ENCODE measurements at places on chromosomes 5 and 9.
A peak's percentile ranks its signal among the peaks of the same experiment; 100 is the strongest.

DNA sequence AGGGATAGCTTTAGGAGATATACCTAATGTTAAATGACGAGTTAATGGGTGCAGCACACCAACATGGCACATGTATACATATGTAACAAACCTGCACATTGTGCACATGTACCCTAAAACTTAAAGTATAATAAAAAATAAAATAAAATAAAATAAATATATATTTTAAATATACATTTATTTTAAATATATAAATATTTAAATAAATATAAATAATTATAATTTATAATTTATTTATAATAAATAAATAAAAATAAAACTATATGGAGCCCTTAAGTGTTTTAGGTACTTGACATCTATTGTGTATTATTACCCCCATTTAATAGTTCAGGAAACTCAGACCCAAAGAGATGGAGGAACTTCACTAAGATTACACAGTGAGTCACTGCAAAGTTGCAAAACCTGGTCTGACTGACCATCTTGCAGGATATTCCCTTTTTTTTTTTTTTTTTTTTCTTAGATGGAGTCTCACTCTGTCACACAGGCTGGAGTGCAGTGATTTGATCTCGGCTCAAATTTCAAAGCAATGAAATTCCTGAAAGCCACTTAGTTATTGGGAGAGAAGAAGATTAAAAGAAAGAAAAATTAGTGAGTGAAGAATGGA, 5.8 kb upstream of the C5orf52 start:
- no peak for DNase-seq

DNA sequence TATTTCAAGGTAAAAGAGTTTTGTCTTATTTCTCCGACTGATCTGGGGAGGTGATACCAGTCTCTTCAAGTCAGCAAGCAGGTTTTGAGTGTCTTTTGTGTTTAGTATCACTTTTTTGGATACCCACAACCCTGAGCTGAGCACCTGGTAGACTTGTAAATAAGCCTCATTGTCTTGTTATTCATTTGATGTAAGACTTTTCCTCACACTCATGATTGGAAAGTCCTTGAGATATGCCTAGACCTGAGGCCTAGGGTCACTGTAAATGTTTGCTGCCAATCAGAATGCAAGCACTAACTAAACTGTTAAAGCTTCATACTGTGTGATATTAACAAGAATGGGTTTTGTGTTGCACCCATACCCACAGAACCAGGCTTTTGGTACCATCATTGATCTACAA, 100.7 kb upstream of the CKMT2 start:
- DNase-seq = no peak

DNA sequence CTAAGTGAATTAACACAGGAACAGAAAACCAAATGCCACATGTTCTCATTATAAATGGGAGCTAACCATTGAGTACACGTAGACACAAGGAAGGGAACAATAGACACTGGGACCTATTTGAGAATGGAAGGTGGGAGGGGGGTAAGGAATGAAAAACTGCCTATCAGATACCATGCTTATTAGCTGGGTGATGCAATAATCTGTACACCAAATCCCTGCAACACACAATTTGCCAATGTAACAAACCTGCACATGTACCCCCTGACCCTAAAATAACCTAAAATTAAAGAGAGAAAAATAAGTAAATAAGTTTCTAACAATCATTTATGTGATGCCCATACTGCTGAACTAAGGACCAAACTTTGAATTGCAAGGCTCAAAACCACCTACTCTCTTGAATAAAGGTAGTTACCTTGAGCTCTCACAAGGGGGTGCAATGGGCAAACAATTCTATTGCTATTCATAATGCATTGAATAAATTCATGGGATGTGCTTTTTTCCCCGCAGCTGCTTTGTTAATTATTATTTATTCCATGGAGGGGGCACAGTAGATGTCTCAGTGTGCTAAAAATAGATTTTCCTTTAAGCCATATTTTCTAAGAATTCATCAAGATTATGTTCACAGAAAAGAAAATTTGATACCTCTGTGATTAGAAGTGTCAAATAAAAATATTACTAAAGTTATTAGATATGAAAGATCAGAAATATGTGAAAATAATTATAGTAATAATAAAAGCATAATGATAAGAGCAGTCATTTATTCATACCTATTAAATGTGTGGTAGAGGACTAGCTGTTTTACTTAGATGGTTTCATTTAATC, 76.2 kb upstream of the PTPN3 start:
- peak; percentile 38 for DNase-seq

- DNase-seq = no peak
These were observed 293.3 kb downstream of the CSNK1G3 start for GRCh38 chr5:123805300-123805699.

GRCh38 chr9:99300603-99301002, 78.5 kb downstream of the SEC61B start:
- DNase-seq = no peak

GRCh38 chr5:57751710-57752109, 269.1 kb upstream of the ACTBL2 start:
- DNase-seq = no peak

DNA sequence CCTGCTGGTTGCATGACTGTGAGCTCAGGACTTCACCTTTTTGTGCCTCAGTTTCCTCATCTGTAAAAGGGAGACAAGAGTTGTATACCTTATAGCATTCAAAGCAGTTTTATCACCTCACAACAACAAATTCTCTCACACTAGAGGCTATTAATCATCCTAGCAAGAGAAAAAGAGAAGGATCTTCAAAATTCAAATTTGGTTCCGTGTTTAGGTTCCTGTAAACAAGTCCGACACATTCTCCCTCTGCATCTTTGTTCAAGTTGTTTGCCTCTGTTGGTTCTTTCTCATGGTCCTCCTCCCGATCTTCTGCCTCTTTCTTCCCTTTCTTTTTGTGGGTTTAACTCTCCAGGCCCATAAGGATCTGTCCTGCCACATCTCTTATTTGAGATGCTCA, 218.0 kb downstream of the PIK3R1 start:
- no peak for DNase-seq

GRCh38 chr5:88203981-88204750, 64.5 kb downstream of the TMEM161B start:
- DNase-seq = no peak

GRCh38 chr5:146825033-146825432, 53.5 kb downstream of the PPP2R2B start:
- no peak for DNase-seq

DNA sequence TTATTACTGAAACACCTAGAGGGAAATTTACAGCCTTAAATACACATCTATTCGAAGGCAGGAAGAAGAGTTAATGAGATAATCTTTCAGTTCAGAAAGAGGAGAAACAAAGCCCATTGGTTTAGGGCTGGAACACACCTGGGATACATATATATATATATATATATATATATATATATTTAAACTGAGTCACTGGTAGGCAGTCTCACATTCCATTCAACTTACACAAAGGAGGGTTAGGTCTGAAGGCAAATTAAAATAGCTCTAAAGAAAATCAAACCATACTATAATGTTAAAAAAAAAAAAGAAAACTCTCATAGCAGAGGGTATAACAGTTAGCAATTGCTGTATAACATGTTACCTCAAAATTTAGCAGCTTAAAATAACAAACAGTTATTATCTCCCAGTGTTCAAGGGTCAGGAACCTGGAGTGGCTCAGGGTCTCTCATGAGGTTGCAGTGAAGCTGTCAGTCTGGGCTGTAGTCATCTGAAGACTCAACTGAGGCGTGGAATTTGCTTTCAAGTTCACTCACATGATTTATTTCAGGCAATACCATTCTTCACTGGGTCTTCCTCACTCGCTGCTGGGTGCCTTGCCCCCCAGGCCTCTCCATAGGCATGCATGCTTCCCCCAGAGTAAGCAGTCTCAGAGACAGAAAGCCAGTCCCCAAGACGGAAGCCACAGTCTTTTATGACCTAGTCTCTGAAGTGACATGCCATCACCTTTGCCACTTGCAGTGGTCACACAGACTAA, 332.8 kb downstream of the NSG2 start:
- no peak for DNase-seq

DNA sequence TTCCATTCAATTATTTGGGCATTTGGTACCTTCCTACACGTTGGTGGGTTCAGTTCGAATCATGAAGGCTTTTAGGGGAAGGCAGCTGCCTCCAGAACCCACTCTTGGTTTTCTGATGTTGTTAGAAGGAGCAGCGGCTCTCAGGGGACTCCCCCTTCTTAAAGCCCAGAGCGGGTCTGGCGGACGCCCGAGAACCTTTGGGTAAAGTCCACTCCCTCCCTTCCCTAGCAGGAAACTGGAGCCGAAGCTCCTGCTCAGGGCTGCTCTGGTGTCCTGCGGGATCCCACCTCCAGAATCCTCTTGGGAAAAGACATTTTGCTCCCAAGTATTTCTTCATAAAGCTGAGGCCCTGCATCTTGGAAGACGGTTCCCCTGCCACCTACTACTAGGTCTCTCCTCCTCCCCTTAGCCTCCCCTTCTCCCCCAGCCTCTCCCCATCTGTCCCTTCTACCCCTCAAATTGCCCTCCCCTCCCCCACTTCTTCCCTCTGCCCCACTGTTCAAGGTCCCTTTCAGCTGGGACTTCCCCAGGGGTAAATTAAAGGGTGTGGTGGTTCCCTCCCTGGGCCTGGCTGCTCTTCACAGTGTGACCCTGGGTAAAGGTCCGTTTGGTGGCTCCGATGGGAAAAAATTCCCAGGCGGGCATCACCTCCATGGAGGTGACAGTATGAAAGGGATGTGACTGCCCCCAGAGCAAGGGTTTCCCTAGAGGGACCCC, 9.3 kb downstream of the IRX4 start:
- no peak for DNase-seq

DNA sequence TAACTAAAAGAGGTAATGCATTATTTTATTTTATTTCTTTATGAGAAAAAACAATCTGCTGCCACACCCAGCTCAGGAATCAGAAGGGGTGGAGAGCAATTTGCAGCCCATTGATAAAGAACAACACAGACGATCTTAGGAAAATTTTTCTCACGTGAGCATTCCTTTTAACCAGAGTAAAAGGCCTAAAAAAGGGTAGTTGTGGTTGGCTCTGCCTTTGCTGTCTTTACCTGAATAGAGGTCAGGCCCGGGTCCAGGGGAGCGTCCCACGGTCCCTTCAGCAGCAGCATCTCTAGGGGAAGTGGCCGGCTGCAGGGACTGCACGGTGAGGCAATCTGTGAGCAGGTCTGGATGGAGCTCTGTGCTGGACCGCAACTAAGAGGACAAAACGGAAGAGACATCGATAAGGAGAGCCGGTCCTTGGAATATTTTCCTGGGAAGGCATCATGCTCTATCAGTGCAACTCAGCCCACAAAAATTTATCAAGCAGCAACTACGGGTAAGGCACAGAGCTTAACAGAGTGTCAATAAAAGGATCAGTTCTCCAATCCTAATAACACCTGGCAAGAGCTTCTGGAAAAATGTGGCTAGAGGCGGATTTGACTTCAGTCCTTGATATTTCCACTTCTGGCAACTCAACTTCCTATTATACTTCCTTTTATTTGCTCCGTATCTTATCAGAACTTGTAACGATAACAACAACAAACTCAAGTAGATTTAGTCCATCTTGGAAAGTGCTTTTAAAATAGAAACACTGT, 372.8 kb upstream of the RFX3 start:
- no peak for DNase-seq

GRCh38 chr9:115006660-115007059, 76.3 kb upstream of the TNFSF8 start:
- DNase-seq = no peak

All from NCI-H774 (cell line).